ENCODE measurements at places on chromosomes 3 and 15. TPM values are rescaled to one million over a fixed set of nuclear protein-coding genes. Genes with fewer than 3 reads are reported as not detected.

Gene ANKDD1A
- polyA plus RNA-seq, result 13.6 TPM

Gene STRIT1
- not detected for polyA plus RNA-seq

Gene ACKR4
- polyA plus RNA-seq, result not detected

Gene FILIP1L
- polyA plus RNA-seq, result not detected

Gene DUOXA2
- not detected for polyA plus RNA-seq

Gene C3orf70
- polyA plus RNA-seq, result 4.6 TPM

Gene GOLGA6L10
- polyA plus RNA-seq, result 0.42 TPM

Gene SI
- polyA plus RNA-seq, result not detected

Gene DYNLT2B
- 88.8 TPM for polyA plus RNA-seq

Gene ZNF80
- polyA plus RNA-seq, result 0.31 TPM

Gene CDC25A
- polyA plus RNA-seq, result 0.94 TPM

Gene TGM4
- not detected for polyA plus RNA-seq

Gene ABTB1
- 3.7 TPM for polyA plus RNA-seq

Gene ATP13A5
- not detected for polyA plus RNA-seq

Gene FEZF2
- not detected for polyA plus RNA-seq

Gene SHC4
- 2.9 TPM for polyA plus RNA-seq

Gene SSUH2
- polyA plus RNA-seq, result not detected

Gene UROC1
- polyA plus RNA-seq, result not detected

Gene GOLGA8S
- polyA plus RNA-seq, result 0.19 TPM

Gene EIF4E3
- 9.9 TPM for polyA plus RNA-seq

Gene GNAT1
- not detected for polyA plus RNA-seq

Gene RASL12
- polyA plus RNA-seq, result not detected

Gene GNB4
- 4.8 TPM for polyA plus RNA-seq

Gene ROPN1
- polyA plus RNA-seq, result 2.9 TPM

Gene IL17RC
- not detected for polyA plus RNA-seq

Gene A4GNT
- not detected for polyA plus RNA-seq

Gene DNAH12
- polyA plus RNA-seq, result 0.77 TPM

Gene ACP3
- not detected for polyA plus RNA-seq

Gene TM4SF18
- not detected for polyA plus RNA-seq

Gene SLC9C1
- not detected for polyA plus RNA-seq

All from Purkinje cell (primary cell).